ENCODE measurements at places on chromosomes 7 and 10.

GRCh38 chr10:614790-615582 lies 74.5 kb downstream of the DIP2C start:
- no peak for DNase-seq

DNA sequence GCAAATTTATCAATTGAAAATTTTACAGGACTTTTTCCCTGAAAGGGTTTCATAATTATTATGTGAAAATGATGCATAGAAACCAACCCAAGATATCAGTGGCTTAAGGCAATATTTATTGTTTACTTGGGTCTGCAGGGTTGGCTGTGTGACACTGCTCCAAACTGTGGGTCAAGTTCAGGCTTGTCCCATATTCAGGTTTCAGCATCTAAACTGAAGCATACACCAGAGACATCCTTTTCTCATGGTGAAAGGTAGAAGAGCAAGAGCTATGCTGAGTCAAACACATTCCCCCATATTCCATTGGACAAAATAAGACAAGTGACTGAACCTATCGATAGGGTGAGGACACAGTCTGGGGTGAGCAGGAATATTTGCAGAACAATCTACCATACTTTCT lies 110.9 kb downstream of the MAPK8 start:
- no peak for DNase-seq

GRCh38 chr7:156178214-156178613 lies 366.0 kb upstream of the SHH start:
- no peak for DNase-seq

DNA sequence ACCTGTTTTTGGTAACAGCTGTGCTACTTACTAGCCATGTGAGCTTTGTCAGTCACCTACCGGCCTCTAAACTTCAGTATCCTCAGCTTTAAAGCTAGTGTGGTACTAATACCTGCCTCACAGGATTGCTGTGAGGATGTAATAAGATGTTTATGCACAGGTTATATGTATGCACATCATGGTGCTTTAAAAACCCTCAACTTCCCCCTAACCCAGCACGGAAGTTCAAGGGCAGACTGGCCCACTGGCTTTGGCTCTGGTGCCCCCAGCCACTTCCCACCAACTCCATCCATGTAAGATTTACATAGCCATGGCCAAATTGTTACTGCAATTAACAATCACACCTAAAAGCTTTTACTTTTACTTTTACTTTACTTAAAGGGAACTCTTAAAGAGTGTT lies 676.0 kb upstream of the GALNT17 start:
- no peak for DNase-seq
